ENCODE measurements at places on chromosomes 5 and 9.

DNA sequence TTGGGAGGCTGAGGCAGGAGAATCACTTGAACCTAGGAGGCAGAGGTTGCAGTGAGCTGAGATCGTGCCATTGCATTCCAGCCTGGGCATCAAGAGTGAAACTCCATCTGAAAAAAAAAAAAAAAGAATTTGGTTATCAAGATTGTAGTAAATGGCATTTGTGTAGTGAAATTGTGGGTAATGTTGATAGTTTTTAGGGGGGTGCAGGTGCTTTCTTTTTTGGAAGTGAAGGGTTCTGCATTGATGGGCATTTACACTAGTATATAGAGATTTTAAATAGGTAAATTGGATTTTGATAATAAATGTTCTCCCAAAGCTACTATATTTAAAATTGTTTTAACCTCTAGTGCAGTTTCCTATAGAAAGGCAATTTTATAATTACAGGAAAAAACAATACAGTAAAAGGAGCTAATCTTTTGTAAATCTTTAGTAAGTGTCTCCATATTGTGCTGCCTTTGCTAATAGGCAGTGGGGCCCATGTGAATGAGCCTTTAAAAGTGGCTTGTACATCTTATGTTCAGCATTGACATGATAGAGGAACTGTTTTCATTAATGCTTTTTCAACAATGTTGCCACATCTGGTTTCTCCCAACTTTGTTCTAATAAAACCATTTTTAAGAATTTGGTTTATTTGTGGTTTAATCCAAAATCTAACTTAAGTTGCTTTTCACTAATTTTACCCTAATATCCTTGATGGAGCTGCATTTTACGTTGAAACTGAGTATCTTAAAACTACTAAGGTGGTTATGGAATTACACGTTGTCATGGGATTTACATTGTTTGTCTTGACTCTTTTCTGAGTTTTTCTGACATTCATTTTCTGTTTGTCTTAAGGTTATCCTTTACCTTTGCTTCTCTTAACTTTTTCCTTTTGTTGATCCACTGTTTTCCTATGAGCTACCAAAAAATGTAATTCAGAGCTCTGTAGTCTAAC, 11.1 kb downstream of the MATR3 start:
- DNase-seq = no peak

- peak; percentile 20 for DNase-seq
Observed at GRCh38 chr9:18319918-18320445, 154.0 kb upstream of the ADAMTSL1 start.

DNA sequence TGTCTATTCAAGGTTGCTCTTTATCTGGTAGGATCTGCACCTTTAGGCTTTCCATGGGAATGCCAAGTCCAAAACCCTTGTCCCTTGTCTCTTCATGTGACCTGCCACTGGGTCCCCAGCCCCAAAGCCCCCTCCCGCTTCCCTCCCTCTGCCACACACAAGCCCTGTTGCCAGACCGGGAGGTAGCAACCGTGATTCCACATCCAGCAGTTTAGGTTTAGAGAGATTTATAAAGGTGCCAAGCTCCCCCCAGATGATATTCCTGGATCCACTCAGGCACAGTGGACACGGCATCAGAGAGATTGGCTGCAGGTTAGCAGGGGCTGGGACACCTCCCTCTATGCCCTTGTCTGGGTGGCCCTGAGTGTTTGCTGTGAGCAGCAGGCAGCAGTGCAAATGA, 504.7 kb downstream of the CCDC171 start:
- no peak for DNase-seq

DNA sequence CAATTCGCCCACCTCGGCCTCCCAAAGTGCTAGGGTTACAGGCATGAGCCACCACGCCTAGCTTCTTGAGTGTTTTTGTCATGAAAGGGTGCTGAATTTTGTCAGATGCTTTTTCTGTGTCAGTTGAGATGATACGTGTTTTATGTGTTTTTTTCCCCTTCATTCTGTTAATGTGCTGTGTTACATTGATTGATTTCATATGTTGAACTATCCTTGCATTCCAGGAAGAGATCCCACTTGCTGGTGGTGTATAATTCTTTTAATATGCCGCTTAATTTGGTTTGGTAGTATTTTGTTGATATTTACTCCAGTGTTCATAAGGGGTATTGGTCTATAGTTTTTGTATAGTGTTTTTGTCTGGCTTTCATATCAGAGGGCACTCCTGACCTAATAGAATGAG, 13.6 kb downstream of the ZBTB43 start:
- DNase-seq = no peak

- no peak for DNase-seq
Observed at GRCh38 chr9:127491516-127491915, 40.2 kb downstream of the LRSAM1 start.
